ENCODE measurements at places on chromosomes 12 and 14.

GRCh38 chr14:61119006-61119405 is 138.0 kb downstream of the SLC38A6 start:
- DNase-seq = no peak

GRCh38 chr12:73659802-73660201 is 877.8 kb upstream of the ATXN7L3B start:
- DNase-seq = no peak

DNA sequence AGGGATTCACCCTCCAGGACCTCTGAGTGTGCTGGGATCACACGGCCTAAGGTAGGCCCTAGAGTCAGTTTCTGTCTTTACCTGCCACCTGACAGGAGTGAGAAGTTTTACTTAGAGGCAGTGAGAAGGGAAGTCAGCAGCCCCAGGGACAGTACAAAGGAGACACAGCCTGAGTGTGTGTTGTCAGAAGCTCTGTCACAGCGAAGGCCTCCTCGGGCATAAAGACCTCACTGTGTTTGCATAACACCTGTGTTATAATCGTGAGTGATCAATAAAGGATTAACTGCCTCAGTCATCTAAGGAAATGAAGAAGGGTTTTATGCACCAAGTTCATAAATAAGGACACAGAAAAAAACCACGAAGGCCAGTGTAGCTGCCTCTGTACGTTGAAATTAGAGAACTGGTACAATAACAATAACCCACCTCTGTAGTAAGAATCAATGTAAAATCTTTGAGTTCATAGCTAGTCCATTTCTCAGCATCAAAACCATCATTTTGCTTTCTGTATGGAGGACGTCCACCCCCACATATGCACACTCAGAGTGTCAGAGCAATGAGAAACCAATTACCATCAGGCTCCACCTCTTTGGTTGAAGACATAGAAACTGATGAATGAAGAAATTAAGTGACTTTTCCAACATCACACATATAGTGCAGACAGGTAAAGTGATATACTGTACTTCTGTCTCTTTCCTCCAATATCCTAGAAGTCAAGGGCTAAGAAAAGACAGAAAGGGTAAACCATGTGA is 159.3 kb downstream of the DAD1 start:
- DNase-seq = no peak

- DNase-seq = no peak
These were observed 154.3 kb downstream of the CEP83 start for GRCh38 chr12:94305130-94305957.

GRCh38 chr12:96186607-96187301 is 7.4 kb upstream of the ELK3 start:
- no peak for DNase-seq

GRCh38 chr12:79156846-79157463 is 292.4 kb downstream of the SYT1 start:
- no peak for DNase-seq

GRCh38 chr14:96629558-96630222 is 127.5 kb downstream of the PAPOLA start:
- no peak for DNase-seq

DNA sequence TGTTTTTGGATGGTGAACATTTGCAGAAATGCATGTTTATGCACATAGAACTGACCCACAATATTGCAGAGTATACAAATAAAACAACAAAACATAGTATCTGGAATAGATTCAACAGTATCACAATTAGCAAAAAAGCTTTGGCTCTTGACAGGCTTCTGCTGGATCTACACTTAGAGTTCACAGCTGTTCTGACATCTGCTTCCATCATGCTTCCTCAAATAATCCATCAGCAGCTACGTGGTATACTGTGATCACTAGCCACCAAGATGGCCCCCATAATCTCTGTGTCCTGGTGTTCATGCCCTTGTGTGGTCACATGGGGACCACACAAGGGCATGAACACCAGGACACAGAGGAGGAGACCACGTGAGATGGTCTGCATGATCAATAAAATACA is 166.6 kb upstream of the CCDC198 start:
- DNase-seq = no peak

DNA sequence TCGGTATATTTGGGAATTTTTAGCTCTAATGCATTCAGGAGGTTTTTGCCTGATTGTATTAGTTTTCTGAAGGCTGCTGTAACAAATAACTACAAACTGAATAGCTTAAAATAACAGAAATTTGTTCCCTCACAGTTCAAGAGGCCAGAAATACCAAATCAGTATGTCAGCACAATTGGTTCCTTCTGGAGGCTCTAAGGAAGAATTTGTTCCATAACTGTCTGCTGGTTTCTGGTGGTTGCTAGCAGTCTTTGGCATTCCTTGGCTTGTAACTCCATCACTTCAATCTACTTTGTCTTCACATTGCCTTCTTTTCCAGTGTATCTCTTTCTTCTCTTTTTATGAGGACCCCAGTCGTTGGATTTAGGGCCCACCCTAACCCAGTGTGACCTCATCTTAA is 21.3 kb downstream of the TMTC3 start:
- no peak for DNase-seq

- no peak for DNase-seq
These were observed 14.8 kb upstream of the PUS1 start for GRCh38 chr12:131914179-131914702.

DNA sequence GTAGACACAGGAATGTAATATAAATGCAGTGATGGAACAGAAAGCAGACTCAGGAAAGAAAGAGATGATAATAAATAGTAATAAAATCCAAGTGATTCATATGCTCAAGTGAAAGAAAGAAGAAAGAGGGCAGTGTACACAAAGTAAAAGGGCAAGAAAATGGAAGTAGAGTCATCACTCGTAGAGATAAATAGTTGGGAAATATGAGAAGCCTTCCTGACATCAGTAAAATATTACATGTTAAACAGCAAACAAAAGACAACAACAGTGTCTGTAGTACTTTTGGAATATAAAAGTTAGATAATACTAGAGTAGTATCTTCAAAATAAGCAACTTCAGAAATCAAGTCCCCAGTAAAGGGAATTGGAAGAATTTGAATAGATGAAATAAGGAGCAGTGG is 412.3 kb downstream of the RAD51B start:
- DNase-seq = no peak

GRCh38 chr14:21768875-21769257 is 95.2 kb upstream of the OR4E1 start:
- no peak for DNase-seq

GRCh38 chr14:100072783-100073346 is 7.6 kb downstream of the EVL start:
- DNase-seq = peak; percentile 56

GRCh38 chr14:29062466-29062865 is 295.9 kb downstream of the FOXG1 start:
- DNase-seq = no peak

GRCh38 chr14:97848317-97848980 is 1051.3 kb downstream of the VRK1 start:
- no peak for DNase-seq

DNA sequence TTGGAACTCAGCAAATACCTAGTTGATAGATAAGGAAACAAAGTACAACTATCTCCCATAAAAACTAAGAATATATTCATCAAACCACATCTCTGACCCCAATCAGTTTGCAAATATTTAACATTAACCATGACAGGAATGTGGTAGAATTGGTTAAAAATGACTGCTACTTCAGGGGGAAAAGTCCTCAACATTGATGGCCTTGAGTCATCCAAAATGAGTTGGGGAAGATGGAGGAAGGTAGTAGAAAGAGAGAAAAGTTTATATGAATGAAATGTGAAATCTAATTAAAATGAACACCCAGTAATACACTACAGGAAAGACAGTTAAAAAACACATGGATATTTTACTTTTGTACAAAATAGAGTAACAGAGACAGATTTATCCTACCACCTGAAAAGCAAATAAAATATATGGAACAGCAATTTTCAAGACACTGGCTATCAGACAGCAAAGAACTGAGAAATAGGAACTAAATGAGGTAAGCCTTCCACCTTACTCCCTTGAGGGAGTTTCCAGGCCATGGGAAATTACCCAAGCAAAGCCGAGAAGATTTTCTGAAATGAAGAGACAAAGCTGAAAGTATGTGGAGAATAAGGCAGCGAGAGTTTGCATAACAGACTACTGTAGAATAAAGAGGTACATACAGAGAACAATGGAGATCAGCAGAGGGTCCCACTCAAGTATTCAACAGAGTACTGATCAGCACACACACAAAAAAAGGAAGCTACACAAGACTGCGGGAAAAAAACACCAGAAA is 49.6 kb downstream of the TC2N start:
- no peak for DNase-seq

DNA sequence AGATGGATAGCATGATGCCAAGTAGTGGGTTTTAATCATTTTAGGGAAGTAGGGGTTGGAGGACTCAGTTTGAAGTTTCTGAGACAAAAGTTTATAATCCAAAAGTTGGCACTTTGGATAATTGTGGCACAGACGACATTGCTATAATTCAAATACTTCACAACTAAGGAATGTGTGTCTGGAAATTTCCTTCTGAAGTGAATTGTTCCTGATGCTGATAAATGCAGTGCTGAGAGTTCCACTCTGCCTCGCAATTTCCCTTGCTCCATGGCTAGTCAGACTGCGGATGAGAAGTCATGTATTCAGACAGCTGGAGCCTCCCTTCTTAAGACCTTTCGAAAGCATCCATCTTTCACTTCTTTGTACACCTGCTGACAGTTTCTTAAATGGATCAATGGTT is 393.3 kb upstream of the PRICKLE1 start:
- DNase-seq = no peak

- no peak for DNase-seq
These were observed 55.5 kb upstream of the GPATCH2L start for GRCh38 chr14:76096257-76096656.

DNA sequence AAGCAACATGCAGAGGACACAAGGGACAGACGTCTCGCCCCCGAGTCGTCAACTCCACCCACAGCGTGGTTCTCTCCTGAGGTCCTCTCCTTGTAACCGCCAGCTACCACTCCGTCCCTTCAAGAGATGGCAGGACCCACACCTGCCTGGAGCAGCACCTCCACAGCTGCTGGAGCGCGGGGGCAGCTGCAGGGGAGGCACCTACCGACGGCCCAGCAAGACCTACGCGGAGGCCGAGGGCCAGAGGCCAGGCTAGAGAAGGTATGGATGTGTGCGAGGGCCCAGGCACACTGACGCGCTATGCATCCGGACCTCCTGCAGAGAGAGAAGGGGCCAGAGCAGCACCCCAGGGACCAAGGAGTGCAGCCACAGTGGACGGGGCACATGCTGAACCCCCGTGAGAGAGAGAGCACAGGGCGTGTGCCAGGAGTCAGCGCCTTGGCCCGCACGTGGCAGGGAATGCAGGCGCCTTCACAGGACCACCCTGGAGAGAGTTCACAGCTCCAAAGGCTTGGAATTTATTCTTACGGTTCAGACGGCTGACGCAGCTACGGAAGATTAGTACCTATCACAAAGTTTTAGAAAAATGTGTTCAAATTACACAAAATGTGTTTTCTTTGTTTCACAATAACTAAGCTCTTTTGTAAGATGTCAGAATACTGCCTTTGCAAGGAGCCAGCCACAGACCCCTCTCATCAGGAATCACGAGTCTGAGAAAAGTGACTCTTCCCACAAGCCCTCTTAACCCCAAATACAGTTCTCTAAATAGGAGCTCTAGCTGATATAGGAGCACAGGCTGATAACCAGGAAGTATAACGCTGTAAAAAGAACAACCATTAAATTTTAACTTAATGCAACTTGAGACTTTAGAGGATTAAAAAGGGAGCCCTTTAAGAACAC is 36.8 kb downstream of the CDC42BPB start:
- DNase-seq = no peak

DNA sequence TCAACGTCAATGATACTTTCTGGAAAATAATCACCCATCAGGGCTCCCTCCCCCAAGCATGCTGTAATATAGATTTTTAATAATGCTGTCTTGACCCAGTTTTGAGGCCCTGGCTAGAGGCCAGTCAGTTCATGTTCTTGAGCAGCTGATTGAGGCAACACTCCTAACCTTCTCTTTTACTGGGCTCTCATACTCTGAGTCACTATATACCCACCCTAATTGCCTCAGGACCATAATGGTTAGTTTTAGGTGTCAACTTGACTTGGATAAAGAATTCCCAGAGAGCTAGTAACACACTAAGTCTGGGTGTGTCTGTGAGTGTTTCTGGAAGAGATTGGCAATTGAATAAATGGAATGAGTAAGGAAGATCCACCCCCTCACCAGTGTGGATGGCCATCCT is 527.0 kb upstream of the ATP2B1 start:
- DNase-seq = no peak

GRCh38 chr14:49303946-49304516 is 282.1 kb downstream of the RPS29 start:
- DNase-seq = peak; percentile 43

GRCh38 chr12:50201987-50202521 is 34.9 kb upstream of the CERS5 start:
- no peak for DNase-seq

GRCh38 chr12:109597795-109598427 is 24.3 kb downstream of the MVK start:
- DNase-seq = peak; percentile 70

GRCh38 chr12:24360907-24361306 is 411.4 kb upstream of the SOX5 start:
- no peak for DNase-seq

- no peak for DNase-seq
These were observed 183.7 kb downstream of the AKAP6 start for GRCh38 chr14:32512813-32513212.

DNA sequence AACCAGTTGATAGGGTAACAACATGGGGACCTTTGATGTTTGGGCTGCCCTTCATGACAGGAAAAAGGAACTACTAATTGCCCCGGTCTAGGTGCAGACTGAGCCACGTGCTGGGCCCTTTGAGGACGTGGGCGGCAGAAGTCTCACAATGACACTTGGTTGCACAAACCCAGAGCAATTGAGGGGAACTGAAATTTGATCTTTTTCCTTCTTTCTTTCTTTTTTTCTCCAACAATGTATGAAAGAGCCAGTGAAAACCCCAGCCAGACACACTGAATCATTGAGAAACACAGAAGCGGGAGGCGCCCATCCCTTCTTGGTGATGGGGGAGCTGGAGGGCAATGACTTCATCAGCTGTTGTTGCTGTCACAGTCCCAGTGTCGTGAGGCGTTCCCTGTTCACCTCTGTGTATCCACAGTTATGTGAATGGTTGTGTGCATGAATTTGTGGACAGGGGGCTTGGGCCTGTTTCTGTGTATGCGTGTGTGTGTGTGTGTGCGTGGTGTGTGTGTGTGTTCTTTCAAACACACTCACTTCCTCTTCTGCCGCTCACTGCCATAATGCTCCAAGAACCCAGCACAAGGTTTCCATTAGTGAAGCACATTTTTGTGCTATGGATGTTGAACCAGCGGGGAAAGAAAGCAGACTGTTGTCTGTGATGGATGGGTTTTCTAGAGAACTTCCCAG is 137.5 kb upstream of the CCND2 start:
- no peak for DNase-seq

- DNase-seq = no peak
These were observed 6.4 kb downstream of the GPR68 start for GRCh38 chr14:91238085-91238484.
